EL (cell line): ENCODE measurements at places on chromosomes 12 and 14.

- no peak for DNase-seq
Observed at GRCh38 chr14:35245051-35245450, 47.1 kb upstream of the PSMA6 start.

DNA sequence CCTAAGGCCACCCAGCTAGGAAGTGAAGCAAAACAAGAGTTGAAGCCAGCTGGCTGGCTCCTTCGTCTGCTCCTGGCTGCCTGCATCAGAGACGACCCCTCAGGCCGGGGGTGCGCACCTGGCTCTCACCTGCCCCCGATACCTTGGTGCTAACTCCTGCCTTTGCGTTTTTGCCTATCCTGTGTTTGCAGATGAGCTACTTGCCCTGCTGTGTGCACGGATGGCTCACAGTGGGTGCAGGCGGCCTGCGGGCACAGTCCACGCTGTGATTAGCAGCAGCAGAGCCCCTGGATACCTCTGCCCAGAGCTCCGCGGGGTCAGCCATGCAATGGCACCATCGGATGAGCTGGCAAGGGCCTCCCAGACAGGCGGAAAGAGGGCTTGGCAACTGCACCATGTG lies 31.2 kb upstream of the FZD10 start:
- no peak for DNase-seq

DNA sequence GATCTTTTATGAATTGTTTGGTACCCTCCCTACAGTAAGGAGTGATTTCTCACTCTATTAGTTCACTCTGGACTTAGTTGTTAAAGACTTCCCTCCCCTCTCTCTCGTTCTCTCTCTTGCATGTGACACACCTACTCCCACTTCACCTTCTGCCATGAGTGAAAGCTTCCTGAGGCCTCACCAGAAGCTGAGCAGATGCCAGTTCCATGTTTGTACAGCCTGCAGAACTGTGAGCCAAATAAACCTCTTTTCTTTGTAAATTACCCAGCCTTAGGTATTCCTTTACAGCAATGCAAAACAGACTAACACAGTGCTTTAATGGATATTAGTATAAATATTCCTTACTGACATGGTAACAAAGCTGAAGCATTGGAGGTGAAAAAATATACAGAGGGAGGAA lies 187.7 kb downstream of the SSPN start:
- no peak for DNase-seq

DNA sequence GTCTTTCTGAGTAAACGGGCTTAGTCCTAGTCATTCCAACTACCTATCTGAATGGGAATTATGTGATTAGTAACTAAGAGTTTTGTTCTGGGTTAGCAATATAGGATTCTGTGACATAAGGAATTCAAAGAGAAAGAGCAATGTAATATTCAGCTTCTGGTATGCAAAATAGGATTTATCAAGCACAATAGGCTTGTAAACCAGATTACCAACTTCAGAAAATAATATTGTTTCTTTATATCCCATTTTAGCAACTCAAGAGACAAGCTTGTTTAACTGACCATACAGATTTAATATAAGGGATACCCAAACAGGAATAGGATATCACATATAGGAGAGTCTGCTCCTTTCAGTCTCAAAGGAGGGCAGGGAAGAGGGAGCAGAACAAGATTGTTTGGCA lies 240.9 kb downstream of the CEP128 start:
- DNase-seq = no peak

GRCh38 chr14:72869407-72870329 lies 24.2 kb downstream of the DPF3 start:
- no peak for DNase-seq

DNA sequence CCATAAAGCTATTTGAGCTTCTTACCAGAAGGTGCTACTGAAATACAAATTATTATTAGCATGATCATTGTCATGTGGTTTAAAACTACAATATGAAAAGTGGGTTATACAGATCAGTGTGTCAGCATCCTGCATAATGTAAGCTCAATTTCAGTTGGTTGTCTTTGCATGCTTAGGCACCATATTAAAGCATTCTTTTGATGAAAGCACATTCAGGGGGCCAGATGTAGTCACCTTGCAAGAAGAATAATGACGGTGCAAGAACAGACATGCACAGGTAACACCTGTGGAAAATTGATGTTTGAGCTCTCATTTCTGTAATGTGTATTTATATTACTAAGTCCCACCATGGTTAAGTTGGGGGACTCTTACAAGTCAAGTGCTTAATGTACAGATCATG lies 123.9 kb downstream of the PAX9 start:
- no peak for DNase-seq

DNA sequence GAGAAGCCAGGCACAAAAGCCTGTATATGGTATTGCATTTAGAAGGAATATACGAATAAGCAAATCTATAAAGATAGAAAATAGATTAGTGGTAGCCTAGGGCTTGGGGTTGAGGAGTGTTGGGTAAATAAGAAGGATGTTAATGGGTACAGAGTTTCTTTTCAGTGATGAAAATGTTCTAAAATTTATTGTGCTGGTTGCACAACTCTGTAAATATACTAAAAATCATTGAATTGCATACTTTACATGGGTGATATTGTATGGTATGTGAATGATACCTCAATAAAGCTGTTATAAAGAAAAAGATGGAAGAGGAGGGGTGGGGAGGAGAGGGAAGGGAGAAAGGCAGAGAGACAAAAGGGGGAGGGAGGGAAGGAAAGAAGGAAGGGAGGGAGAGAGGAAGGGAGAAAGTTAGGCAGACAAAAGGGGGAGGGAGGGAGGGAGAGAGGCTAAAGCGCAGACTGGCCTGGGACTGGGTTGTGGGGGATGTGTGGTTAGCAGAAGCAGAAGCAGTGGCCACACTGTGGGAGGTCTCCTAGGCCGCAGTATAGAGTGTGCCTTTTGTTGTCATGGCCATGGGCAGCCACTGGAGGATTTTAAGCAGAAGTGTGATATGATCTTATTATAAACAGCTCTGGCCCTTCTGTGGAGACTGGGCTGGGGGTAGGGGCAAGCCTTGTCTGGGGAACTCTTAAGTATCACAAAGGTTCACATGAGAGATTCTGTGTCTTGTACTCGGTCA lies 73.6 kb upstream of the ELK3 start:
- no peak for DNase-seq

GRCh38 chr14:64636980-64637429 lies 67.2 kb upstream of the PLEKHG3 start:
- DNase-seq = no peak

GRCh38 chr12:28320353-28320752 lies 130.1 kb downstream of the CCDC91 start:
- no peak for DNase-seq

DNA sequence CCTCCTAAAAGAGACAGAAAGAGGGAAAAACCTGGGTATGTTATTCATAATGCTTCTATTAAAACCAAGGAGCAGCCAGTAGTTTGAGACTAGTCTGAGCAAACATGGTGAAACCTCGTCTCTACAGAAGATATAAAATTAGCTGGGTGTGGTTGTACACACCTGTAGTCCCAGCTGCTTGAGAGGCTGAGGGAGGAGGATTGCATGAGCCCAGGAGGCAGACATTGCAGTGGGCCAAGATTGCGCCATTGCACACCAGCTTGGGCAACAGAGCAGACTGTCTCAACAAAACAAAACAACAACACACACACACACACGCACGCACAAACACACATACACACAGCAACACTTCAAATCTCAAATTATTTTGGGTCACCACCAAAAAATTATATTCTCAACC lies 27.8 kb downstream of the HECTD4 start:
- no peak for DNase-seq

DNA sequence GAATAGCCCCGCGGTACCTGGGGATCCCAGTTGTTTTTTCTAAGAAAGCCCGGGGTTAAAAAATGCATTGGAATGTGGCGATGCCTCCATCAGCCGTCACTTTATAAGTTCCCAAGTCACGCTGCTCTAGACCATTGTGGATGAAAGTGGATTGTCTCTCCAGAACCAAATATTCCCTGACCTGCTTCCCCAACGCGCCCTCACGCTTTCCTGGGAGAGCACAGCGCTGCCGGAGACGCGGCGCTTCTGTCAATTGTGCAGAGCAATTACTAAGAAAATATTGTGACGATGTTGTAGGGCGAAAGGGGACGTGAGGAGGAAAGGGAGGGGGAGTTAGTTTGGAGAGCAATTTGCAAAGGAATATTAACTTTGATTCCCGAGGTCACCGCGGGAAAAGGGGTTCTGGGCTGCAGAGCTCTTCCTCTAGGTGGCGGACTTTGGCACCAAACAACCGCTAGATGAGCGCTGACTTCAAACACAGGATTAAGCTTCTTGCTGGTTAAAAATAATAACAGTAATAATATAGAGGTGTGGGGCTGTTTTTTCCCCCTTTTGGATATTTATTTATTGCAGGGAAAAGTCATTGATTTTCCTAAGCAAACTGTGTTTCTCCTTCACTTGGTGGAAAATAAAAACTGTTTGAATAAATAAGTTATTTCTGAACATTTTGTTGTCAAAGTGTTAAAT lies 9.6 kb upstream of the FOXG1 start:
- peak; percentile 48 for DNase-seq

GRCh38 chr12:109947521-109947920 lies 47.4 kb downstream of the TCHP start:
- DNase-seq = peak; percentile 73

GRCh38 chr14:30998100-30998706 lies 27.2 kb upstream of the AP4S1 start:
- no peak for DNase-seq

- no peak for DNase-seq
Observed at GRCh38 chr14:83975435-83975834, 1554.5 kb upstream of the FLRT2 start.

DNA sequence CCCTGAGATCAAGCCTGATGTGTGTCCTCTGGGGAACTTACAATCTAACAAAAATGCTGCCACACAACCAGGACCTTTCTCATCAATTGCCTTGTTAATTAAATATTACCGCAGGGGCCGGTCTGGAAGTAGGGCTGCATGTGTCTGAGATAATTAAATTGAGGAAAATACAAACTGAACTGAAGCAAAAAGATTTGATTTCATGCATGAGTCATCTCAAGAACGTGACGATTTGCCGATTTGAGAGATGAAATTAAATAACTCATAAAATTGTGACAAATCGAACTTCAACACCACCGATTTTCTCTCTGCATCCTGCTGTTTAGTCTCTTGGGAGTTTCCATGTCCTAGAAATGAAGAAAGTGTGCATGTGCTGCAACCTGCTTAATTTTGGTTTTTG lies 94.6 kb upstream of the DAAM1 start:
- no peak for DNase-seq

DNA sequence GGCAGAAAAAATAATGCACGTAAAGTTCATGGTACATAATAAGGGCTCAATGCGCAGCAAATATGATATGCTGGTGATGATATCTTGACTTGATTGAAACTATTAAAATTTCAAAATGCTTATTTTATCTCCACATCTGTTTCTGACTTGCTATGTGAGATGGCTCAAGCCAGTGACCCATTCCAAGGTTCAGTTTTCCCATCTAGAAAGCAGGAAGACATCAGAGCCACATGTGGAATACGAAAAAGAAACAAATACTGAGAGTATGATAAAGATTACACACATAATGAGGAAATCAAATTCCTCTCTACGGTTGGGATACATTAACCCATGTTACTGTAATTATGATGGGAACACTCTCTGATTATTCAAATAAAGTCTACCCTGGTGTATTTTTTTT lies 24.0 kb upstream of the TSPAN11 start:
- DNase-seq = no peak

- no peak for DNase-seq
Observed at GRCh38 chr14:78355109-78355508, 184.9 kb downstream of the NRXN3 start.

- DNase-seq = peak; percentile 14
Observed at GRCh38 chr14:96832351-96832750, 35.2 kb downstream of the VRK1 start.

GRCh38 chr12:52007982-52008510 lies 1.3 kb downstream of the TAMALIN start:
- no peak for DNase-seq

DNA sequence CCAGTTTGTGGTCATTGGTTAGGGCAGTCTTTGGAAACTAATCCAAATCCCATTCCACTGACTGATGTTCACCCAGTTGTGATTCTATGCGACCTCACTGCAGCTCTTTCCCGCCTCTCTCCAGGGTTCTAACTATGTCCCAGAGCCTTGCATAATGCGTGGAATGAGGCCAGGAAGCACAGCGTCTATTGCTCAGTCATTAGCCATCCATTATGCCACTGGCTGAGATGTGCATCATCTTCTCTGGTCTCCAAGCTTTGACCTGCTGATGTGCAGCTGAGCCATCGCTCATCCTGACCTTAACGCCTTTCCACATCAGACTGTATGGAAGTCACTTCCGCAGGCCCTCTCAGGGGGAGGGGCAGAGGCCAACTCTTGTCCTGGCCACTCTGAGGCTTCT lies 115.4 kb upstream of the VRK1 start:
- DNase-seq = peak; percentile 61

DNA sequence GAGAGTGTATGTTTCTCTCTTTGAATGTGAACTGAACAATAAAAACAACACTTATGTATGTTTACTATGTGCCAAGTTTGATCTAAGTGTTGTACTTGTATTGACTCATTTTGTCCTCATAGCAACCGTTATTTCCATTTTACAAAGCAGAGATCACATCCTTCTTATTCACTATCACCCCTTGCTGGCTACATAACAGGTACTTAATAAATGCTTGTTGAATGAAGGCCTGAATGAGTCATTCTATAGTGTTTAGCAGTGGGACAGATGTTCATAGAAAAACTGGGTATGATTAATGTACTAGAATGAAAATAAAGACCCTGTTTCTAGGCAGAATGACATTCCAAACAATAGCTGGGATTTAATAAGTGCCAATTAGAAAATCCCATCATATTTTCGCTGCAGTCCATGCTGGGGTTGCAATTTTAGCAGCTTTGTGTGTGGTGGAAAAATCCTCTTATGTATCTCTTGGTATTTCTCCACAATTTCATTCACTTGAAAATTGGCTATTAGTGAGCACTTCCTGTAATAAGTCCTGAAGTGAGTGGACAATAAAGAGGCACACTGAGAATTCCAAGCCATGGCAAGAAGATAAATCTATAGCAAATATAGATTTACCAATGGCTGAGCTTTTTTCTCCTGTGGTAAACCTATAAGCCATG lies 86.0 kb downstream of the FAR2 start:
- peak; percentile 17 for DNase-seq

DNA sequence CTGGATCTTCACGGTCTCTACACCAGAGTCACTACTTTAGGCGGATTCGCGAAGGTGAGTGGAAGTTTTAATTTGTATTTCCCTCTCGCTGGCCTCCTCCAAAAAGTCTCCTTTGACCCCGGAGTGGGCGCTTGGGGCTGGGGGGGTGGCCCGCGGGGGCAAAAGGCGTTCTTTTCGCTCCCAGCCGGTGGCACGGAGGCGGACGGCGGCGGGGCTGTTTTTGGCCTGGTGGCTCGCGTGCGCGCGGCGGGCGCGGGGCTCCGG lies 510 bp downstream of the ARID2 start:
- no peak for DNase-seq

- no peak for DNase-seq
Observed at GRCh38 chr12:57823908-57824640, 5.5 kb upstream of the AVIL start.

- peak; percentile 54 for DNase-seq
Observed at GRCh38 chr12:57845478-57846284, 848 bp downstream of the CTDSP2 start.

- no peak for DNase-seq
Observed at GRCh38 chr14:89565607-89566006, 148.6 kb upstream of the FOXN3 start.

GRCh38 chr12:42686514-42687172 lies 97.1 kb upstream of the PRICKLE1 start:
- DNase-seq = peak; percentile 22
